Parietal lobe (tissue), 2 donors: ENCODE measurements at places on chromosomes 7 and 10. TPM values are rescaled to one million over a fixed set of nuclear protein-coding genes. Genes with fewer than 3 reads are reported as not detected.

HPS6 gene
- total RNA-seq: 15.0 TPM

TRPV5 gene
- 0.31 TPM for total RNA-seq

RAPGEF5 gene
- total RNA-seq: 77.0 TPM

OR2A42 gene
- under 0.01 TPM for total RNA-seq

NEBL gene
- 72.6 TPM for total RNA-seq

PRKCQ gene
- total RNA-seq: 2.2 TPM

CADPS2 gene
- total RNA-seq: 10.0 TPM

MEST gene
- 110 TPM for total RNA-seq

EPHA1 gene
- not detected for total RNA-seq

PDE6C gene
- not detected for total RNA-seq

AGAP3 gene
- 106 TPM for total RNA-seq

OLAH gene
- not detected for total RNA-seq

KCNK18 gene
- total RNA-seq: not detected

ANXA8 gene
- not detected for total RNA-seq

NRAP gene
- total RNA-seq: not detected

SCART1 gene
- total RNA-seq: 2.8 TPM

KEL gene
- 3.8 TPM for total RNA-seq

STRA8 gene
- total RNA-seq: not detected

STAMBPL1 gene
- 15.0 TPM for total RNA-seq

YWHAG gene
- total RNA-seq: 321 TPM

ACTR3C gene
- total RNA-seq: 12.2 TPM

SHH gene
- 0.63 TPM for total RNA-seq

NME8 gene
- not detected for total RNA-seq

AKR1E2 gene
- total RNA-seq: 36.3 TPM

MBL2 gene
- not detected for total RNA-seq

EPHB6 gene
- 57.3 TPM for total RNA-seq

ZRANB1 gene
- 69.5 TPM for total RNA-seq

UCMA gene
- not detected for total RNA-seq

NPVF gene
- not detected for total RNA-seq

GPR141 gene
- not detected for total RNA-seq

ZNF365 gene
- total RNA-seq: 31.9 TPM

ADCYAP1R1 gene
- total RNA-seq: 65.4 TPM

NIPSNAP2 gene
- total RNA-seq: 57.0 TPM

VSTM2A gene
- total RNA-seq: 63.2 TPM

CCDC172 gene
- total RNA-seq: not detected

PILRA gene
- 3.8 TPM for total RNA-seq

RAMP3 gene
- total RNA-seq: 8.1 TPM

GTF2IRD1 gene
- total RNA-seq: 27.5 TPM

ELMO1 gene
- total RNA-seq: 145 TPM

ERCC6 gene
- 44.4 TPM for total RNA-seq
